NCI-H446 (cell line): ENCODE measurements at places on chromosomes 4 and X.

- no peak for DNase-seq
Observed at GRCh38 chr4:120055162-120055561, 11.5 kb downstream of the MAD2L1 start.

- no peak for DNase-seq
Observed at GRCh38 chr4:8082517-8083055, 76.0 kb downstream of the ABLIM2 start.

- DNase-seq = no peak
Observed at GRCh38 chrX:120781403-120781802, 94.3 kb downstream of the CT47B1 start.

GRCh38 chr4:158722291-158722916 lies 792 bp downstream of the PPID start:
- no peak for DNase-seq

DNA sequence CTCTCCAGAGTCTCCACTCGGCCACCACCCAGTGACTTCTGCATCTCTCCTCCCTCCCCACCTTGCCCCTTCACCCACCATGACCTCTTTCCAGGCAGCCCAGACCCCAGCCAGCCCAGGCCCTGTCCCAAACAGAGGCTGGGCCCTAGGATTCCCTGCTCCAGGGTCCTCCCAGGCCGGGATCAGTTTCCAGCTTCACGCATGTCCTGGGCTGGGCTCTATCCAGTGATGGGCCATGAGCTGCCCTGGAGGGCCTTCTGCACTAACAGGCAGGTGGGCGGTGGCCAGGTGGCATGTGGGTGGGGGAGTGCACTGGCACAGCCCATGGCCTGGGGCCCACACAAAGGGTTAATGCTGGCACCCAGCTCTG lies 20.4 kb upstream of the ADD1 start:
- no peak for DNase-seq

- DNase-seq = no peak
Observed at GRCh38 chrX:51361251-51361650, 28.6 kb downstream of the NUDT10 start.

DNA sequence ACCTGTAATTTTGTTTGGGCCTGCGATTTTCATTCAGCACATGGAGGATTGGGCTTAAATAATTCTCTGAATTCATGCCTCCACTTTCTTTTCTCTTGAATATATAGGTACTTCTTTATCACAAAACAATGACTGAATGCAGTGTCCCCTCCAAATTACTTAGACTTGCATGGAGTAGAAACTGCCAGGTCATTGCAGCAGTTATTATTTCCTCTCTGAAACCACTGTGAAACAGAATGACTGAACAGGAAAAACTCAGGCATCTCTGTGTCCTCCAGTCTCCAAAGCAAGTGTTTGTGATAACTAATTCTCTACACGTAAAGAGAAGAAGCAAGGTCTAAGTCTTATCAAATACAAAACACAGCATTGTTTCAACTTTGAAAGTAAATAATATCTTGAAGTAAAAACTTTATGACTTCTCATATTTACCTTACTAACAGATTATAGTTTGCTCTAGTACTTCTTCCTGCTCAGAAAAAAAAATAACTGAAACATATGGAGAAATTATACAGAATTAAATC lies 144.5 kb upstream of the DIAPH2 start:
- no peak for DNase-seq

DNA sequence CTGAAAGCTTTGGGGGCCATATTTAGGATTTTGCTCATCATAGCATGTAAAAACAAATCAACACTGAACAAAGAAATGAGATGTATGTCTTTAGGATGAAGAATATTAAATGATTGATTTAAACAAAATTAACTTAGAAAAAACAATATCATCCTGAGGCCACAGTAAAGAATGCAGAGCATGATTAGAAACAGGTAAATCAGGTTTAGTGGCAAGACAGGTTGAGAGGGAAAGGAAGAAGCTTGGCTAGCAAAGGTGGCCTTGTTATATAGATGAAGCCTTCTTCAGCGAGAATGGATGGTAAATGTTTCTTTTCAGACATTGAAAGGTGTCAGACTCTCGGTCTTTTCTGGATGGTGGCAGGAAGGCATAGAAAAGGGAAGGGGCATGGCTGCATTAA lies 11.9 kb upstream of the MAGEB16 start:
- no peak for DNase-seq
